Mammary epithelial cell (primary cell): ENCODE measurements at places on chromosomes 5 and 9.

- no peak for DNase-seq
Measured at GRCh38 chr5:115977096-115977495, 14.8 kb downstream of the LVRN start.

DNA sequence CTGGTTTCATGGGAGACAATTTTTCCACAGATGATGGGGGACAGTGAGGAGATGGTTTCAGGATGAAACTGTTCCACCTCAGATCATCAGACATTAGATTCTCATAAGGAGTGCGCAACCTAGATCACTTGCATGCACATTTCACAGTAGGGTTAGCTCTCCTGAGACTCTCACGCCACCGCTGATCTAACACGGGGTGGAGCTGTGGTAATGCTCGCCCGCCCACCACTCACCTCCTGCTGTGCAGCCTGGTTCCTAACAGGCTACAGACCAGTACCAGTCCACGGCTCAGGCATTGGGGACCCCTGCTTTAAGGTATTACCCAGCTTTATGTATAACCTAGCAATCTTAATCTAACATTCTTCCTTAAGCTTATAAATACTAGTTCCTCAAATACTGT, 35.6 kb downstream of the TTC39B start:
- DNase-seq: no peak

DNA sequence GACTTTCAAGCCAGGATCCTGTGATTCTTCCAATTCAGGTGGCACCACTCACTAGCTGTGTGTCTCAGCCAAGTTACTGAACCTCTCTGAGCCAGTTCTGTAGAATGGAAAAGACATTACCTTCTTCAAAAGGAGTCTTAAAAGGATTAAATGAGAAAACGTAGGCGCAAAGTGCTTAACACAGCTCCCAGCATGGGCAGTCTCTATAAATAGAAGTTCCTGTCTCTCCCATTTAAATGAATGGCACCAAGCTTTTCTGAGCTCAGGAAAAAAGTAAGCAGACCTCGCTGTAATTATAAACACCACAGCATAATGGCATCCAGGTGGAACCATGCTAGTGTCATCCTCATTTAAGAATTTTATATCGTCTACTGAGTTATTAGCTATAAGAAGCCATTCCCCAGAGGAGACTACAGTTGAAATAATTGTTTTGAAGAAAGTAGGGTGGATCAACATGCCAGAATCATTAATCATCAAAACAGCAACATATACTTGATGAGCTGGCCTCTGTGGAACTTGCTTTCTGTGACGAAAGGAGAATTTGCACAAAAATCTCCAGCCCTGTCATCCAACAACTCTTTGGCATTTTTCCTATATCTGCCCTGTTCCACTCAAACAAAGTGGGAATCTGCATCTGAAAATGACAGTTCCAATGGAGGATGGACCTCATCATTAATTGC, 188.9 kb downstream of the SPOCK1 start:
- peak; percentile 81 for DNase-seq

DNA sequence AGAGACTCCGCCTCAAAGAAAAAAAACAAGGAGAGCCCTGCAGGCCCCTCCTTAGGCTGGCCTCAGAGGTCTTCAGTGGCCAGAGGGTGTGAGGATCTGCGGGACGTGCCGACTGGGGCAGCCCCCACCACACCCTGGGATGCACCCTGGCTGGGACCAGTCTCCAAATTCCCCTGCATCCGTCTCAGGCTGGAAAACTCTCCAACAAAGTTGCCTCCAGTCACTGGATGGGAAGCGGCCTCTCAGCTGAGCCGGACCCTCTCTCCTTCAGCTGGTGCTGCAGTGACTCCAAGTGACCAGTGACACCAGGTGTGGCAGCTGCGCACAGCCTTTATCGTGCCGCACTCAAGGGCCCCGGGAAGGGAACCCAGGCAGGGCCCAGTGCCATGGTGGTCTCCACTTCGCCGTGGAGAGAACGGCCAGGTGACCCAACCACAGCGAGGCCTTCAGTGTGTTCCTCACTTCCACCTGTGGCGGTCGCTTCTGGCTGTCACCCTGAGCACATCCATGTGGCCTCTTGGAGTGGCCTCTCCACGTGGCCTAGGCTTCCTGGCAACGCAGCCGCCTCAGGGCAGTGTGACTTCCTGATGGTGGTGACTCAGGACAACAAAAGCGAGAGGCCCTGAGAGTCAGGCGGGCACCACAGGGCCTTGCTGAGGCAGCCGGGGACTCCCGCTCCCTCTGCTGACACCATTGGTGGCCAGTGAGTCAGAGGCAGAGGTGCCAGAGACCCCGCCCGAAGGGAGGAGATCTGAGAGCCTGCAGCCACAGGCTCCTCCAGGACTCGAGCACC, 19.3 kb upstream of the CAMSAP1 start:
- peak; percentile 96 for DNase-seq

DNA sequence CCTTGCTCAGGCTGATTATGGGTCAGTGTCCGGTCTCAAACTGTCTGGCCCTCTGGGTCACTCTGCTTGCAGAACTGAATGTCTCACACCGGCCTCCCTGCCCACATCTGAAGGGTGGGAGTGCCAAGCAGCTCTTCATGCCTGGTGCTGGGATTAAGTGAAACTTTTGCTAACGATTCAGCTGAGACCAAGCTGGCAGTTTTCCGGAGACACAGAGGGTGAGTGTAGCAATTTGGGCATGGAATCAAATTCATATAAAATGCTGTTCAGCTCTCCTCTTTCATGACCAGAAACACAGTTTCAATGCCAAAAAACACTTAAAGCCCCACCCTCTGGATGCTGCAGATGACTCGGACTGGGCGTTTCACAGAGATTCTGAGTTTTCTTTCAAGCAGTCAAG, 207.5 kb downstream of the NXNL2 start:
- DNase-seq: peak; percentile 53
